ENCODE measurements at places on chromosomes 1 and 21.

DNA sequence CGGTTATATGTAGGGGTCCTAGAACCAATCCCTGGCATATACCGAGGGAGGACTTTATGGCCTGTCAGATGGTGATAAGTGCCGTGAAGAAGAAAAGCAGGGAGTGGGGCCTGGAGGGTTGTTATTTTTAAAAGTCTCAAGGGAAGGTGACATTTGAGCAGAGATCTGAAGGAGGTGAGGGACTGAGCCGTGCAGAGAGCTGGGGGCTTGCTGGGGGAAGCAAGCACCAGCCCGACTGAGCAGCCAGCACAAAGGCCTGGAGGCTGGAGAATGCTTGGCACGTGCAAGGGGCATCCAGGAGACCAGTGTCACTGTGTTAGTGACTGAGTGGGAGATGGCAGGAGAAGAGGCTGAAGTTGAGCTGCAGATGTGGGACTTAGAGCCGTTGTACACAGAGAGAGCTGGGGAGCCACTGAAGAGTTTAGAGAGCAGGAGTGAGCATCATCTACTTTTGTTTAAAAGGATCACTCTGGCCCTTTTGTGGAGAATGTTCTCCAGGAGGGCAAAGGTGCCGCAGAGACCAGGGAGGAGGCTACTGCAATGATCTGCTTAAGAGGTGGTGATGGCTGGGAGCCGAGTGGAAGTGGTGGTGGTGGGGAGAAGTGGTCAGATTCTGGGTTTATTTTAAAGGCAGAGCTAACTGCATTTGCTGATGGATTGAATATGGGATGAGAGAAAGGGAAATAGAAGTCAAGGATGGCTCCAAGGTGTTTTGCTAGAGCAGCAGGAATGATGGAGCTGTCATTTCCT, 31.2 kb downstream of the PTPRU start:
- DNase-seq: no peak

- DNase-seq: no peak
Measured at GRCh38 chr21:27480841-27481261, 514.0 kb upstream of the ADAMTS5 start.

GRCh38 chr1:97489834-97490233, 431.0 kb downstream of the DPYD start:
- no peak for DNase-seq

- peak; percentile 56 for DNase-seq
Measured at GRCh38 chr1:146032631-146033219, 11.2 kb upstream of the HJV start.

DNA sequence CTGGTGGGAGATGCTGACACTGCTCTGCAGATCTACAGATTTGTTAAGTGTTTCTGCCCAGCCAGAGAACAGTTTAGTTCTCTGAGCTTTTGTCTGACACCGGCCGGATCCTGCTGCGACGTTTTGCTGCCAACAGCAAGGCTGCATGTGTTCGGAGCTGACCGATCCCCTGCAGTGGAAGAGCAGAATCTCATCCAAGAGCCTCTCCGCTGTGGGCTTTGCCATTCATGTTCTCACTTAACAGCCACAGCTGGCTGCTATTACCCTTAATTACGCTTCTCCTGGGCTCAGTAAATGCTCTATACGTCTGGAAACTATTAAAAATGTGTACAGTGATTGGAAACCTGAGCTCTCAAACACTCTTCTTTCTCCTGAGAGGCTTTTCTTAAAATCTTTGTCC, 105.3 kb downstream of the BCAR3 start:
- peak; percentile 43 for DNase-seq

DNA sequence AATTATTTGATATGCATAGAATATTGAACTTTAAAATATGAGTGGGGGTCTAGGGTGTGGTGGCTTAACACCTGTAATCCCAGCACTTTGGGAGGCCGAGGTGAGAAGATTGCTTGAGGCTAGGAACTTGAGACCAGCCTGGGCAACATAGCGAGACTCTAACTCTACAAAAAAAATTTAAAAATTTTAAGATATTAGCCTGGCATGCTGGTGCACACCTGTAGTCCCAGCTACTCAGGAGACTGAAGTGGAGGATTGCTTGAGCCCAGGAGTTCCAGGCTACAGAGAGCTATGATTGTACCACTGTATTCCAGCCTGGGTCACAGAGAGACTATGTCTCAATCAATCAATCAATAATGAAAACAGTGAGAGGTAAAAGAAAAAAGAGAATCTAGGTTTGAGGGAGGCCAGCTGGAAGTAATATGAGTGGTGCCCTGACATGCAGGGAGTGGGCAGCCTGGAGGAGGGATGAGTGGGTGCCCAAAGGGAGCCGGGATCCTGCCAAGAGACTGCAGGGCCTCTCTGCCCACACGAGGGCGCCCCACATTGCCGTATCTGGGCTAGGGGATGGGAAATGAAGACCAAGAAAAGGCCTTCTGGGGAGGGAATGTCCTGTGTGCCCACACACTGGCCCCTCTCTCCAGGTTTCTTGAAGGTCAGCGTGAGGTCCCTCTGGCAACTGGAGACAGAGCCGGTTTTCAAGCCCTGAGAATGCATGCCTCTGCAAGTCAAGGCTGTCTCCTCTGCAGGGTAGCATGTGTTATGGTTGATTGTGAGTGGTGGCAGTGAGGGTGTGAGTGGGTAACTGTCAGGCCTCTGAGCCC, 93.9 kb upstream of the PPM1J start:
- DNase-seq: peak; percentile 9

All from NCI-H748 treated with DMSO at 0.1 percent for 48 hours (cell line).